Thoracic aorta (tissue), 2 donors: ENCODE measurements at places on chromosomes 2 and 18.

DNA sequence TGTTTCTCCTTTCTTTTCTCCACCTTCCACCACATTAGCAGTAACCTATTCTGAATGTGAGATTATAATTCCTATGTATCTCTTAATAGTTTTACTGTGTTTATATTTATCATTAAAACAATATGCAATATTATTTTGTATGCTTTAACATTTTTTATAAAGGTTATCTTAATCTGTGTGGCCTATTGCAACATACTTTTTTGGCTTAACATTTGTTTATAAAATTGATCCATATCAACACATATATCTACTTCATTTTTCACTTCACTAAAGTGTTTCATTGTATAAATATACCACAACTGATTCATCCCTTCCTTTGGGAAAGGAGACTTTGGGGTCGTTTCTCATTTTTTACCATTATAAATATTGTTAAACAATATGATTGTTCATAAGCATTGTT lies 48.6 kb downstream of the ATP9B start:
- DNase-seq: no peak

DNA sequence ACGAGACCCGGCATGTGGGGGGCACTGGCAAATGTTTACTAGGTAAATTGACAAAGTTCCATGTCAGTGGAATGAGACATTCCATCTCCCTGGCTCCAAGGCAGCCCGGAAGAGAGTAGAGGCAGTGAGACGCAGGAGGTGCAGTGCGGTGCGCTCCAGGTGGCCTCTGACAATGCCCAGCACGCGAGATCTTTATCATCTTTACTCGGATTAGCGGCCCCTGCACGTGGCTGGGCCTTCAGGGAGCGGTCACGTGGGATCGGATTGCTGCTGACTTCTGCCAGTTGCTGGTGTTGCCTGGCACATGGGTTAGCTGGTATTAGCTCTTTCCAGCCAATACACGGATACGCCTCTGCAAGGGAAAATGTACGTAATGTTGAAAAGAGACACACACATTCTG lies 151.2 kb upstream of the ALKAL2 start:
- no peak for DNase-seq

DNA sequence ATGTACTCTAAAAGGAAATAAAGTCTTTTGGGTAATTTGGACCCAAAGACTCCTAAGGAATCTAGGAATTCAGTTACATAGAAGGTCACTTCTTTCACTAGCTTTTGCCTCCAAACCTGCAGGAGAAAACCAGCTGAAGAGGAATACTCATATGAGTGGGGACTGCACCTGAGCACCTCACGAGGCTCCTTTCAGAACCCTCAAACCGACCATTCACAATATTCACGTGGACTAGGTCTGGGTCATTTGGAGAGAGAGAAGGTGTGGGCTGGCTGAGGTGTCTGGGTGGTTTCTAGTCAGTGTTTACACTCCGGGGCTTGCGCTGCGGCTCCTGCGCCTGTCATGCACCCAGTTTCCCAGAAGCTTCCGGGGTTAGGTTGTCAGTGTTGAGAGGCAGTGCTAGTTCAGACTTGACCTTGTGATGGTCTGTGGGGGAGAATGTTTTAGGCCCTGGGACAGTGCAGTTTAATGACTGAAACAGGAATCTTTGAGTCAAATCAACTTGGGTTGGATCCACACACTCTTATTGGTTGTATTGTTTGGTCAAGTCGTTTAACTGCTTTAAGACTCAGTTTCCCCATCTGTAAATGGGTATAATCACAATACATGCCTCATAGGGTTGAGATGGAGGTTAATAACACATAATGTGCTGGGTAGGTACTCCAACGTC lies 78.4 kb downstream of the LIMS1 start:
- no peak for DNase-seq

DNA sequence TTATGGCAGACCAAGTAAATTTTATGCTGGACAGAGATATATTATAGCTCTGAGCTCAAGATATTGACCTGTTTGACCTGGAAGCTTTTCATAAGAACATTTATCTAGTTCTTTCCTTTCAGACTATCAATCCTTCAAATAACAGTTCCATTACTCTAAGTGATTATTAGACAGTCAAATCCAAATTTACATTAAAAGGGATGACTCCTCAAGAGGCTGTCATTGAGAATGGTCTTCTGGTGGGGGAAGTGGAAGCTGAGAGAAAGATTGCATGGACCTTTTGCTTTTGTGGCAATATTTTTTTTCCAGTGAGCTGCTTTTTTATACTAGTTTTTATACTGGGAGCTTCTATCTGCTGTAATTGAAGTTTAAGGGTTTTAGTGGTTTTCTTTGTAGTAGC lies 14.9 kb upstream of the SERPINB12 start:
- DNase-seq: no peak
